Posterior vena cava (tissue), 2 donors: ENCODE measurements at places on chromosomes 4 and X. TPM values are rescaled to one million over a fixed set of nuclear protein-coding genes. Genes with fewer than 3 reads are reported as not detected.

The FHDC1 gene
- total RNA-seq, result 1.2 TPM

The BDH2 gene
- 40.1 TPM for total RNA-seq

The CSN3 gene
- total RNA-seq, result not detected

The CDS1 gene
- 0.90 TPM for total RNA-seq

The DSPP gene
- not detected for total RNA-seq

The ETDA gene
- total RNA-seq, result not detected

The ZNF827 gene
- total RNA-seq, result 11.3 TPM

The OCIAD2 gene
- 4.8 TPM for total RNA-seq

The CT45A10 gene
- not detected for total RNA-seq

The IRS4 gene
- total RNA-seq, result not detected

The PRRG1 gene
- total RNA-seq, result 10.8 TPM

The CENPI gene
- total RNA-seq, result 2.0 TPM

The ZNF280C gene
- 4.4 TPM for total RNA-seq

The ZGRF1 gene
- 3.8 TPM for total RNA-seq

The MAGEA1 gene
- not detected for total RNA-seq

The NWD2 gene
- total RNA-seq, result 0.05 TPM

The SLC38A5 gene
- total RNA-seq, result 9.2 TPM

The KLB gene
- total RNA-seq, result not detected

The N4BP2 gene
- total RNA-seq, result 7.9 TPM

The NUP62CL gene
- total RNA-seq, result not detected

The HS6ST2 gene
- total RNA-seq, result 0.43 TPM

The TSPAN7 gene
- 30.5 TPM for total RNA-seq

The FGG gene
- not detected for total RNA-seq

The PLP1 gene
- 3.6 TPM for total RNA-seq

The LRP2BP gene
- 0.86 TPM for total RNA-seq

The PNMA6A gene
- total RNA-seq, result 1.4 TPM

The ZIC3 gene
- total RNA-seq, result not detected

The SPANXB1 gene
- total RNA-seq, result not detected

The NOX1 gene
- total RNA-seq, result not detected

The BEX1 gene
- total RNA-seq, result 0.76 TPM

The ZDHHC15 gene
- 2.0 TPM for total RNA-seq

The ZNF674 gene
- 5.6 TPM for total RNA-seq

The CD38 gene
- 12.1 TPM for total RNA-seq

The MCF2 gene
- 0.37 TPM for total RNA-seq

The AFP gene
- not detected for total RNA-seq

The NEUROG2 gene
- not detected for total RNA-seq

The IL15 gene
- total RNA-seq, result 3.7 TPM

The NR3C2 gene
- total RNA-seq, result 11.2 TPM

The GPR34 gene
- 35.4 TPM for total RNA-seq

The MAGEB10 gene
- total RNA-seq, result not detected

The MGAT4D gene
- not detected for total RNA-seq

The FAM241A gene
- 4.6 TPM for total RNA-seq

The SASH3 gene
- 11.6 TPM for total RNA-seq

The LRCH2 gene
- total RNA-seq, result 8.4 TPM

The CTAG1A gene
- total RNA-seq, result not detected

The FMR1 gene
- 40.3 TPM for total RNA-seq

The ZNF157 gene
- 0.14 TPM for total RNA-seq
